Activated naive CD4-positive, alpha-beta T cell treated with anti-CD3 and anti-CD28 coated beads, Interleukin-2, amount 10 ng/mL, durations not matched to agents 7 days and 5 days (primary cell): ENCODE measurements at places on chromosomes 3 and 15.

DNA sequence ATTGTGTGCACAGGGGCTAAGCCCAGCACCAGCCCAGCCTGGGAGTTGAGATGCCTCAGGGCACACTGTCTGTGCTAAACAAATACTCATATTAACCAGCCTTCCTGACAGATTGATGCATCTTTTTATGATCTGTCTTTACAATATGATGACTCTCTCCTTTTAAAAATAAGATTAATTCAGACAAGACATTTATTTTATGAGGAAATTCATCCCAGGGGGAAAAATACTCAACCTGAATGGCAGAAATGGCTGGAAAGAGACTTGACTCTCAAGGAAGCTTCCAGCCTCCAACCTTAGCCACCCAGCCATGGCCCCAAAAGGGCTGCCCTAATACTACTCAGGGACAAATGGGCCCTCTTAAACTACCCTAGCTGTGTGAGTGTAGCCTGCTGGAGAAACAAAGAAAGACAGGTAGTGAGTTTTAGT lies 46.9 kb downstream of the NOX5 start:
- H3K4me1 ChIP-seq = peaks cover 25% of the 10 kb centered on the region
- no peak overlapping the region for H3K27ac ChIP-seq
- H3K36me3 ChIP-seq = no peaks in the 10 kb centered on the region
- no peak overlapping the region for H3K4me3 ChIP-seq
- peaks cover 10% of the 10 kb centered on the region for H3K27me3 ChIP-seq

GRCh38 chr15:73629798-73630429 lies 3.3 kb downstream of the NPTN start:
- H3K4me1 ChIP-seq = peaks cover 32% of the 10 kb centered on the region
- H3K27ac ChIP-seq = no peak overlapping the region
- H3K4me3 ChIP-seq = no peak overlapping the region
- DNase-seq = no peak
- H3K27me3 ChIP-seq = peaks cover 10% of the 10 kb centered on the region

DNA sequence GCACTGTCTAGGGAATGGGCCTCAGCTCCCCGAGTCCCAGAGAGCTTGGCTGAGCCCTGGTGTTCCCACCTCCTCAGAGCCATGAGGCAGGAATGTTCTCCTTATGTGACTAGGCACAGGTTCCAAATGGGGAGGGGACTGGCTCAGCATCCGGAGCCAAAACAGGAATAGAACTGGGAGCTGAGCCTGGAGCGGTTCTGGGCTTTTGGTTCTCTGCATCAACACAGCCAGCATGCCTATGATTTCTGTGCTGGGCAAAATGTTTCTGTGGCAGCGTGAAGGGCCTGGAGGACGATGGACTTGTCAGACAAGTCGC lies at the start of gene FAM131A:
FAM131A (plus strand) TSS at position 202 of the 316 bp plus-strand sequence; CDS start at position 233, 31 bp downstream.
- peak within 1 kb of the TSS; percentile 81 for H3K27ac ChIP-seq
- peaks cover 46% of the 10 kb centered on the region for H3K4me1 ChIP-seq
- H3K27me3 ChIP-seq = peaks cover 10% of the 10 kb centered on the region
- H3K4me3 ChIP-seq = peak within 1 kb of the TSS; percentile 83

GRCh38 chr3:39230453-39230852 lies 38.1 kb upstream of the XIRP1 start:
- peaks cover 54% of the 10 kb centered on the region for H3K27me3 ChIP-seq
- H3K4me1 ChIP-seq = peaks cover 32% of the 10 kb centered on the region
- no peak overlapping the region for H3K4me3 ChIP-seq
- H3K36me3 ChIP-seq = peaks cover 3% of the 10 kb centered on the region

- H3K4me1 ChIP-seq = peaks cover 91% of the 10 kb centered on the region
- H3K27me3 ChIP-seq = no peaks in the 10 kb centered on the region
- no peak overlapping the region for H3K4me3 ChIP-seq
- peaks cover 92% of the 10 kb centered on the region for H3K36me3 ChIP-seq
- peak overlapping the region; percentile 94 for H3K27ac ChIP-seq
Observed at GRCh38 chr3:16316847-16317560, 52.0 kb downstream of the OXNAD1 start.

GRCh38 chr15:82995938-82996337 lies 9.9 kb downstream of the RAMAC start:
- no peak for DNase-seq
- H3K27ac ChIP-seq = no peak overlapping the region
- no peak overlapping the region for H3K4me3 ChIP-seq
- peaks cover 5% of the 10 kb centered on the region for H3K36me3 ChIP-seq
- no peaks in the 10 kb centered on the region for H3K27me3 ChIP-seq

GRCh38 chr15:66241087-66241907 lies 12.3 kb downstream of the MEGF11 start:
- DNase-seq = no peak
- H3K4me1 ChIP-seq = no peaks in the 10 kb centered on the region
- peaks cover 47% of the 10 kb centered on the region for H3K27me3 ChIP-seq
- no peak overlapping the region for H3K27ac ChIP-seq

- no peak overlapping the region for H3K4me3 ChIP-seq
- H3K36me3 ChIP-seq = no peaks in the 10 kb centered on the region
- H3K4me1 ChIP-seq = no peaks in the 10 kb centered on the region
- H3K27me3 ChIP-seq = no peaks in the 10 kb centered on the region
Observed at GRCh38 chr3:95162794-95163193, 1099.9 kb downstream of the NSUN3 start.

- no peaks in the 10 kb centered on the region for H3K36me3 ChIP-seq
- H3K27ac ChIP-seq = no peak overlapping the region
- DNase-seq = no peak
Observed at GRCh38 chr3:190099099-190099498, 21.6 kb downstream of the P3H2 start.

DNA sequence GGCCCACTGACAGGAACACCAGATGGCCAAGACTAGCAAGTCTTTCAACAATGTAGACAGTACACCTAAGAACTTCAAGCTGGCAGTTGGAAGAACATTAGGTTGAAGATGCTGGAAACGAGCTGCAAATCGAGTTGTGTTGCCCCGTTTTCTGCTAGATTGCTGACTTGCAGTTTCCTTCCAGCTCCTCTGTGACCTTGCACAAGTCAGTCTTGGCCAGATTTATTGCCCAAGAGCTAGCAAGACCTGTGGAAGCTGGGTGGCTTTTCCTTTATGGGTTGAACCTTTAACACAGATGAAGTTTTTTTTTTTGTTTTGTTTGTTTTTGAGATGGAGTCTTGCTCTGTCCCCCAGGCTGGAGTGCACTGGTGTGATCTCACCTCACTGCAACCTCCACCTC lies 2.9 kb upstream of the RBM6 start:
- peaks cover 4% of the 10 kb centered on the region for H3K27me3 ChIP-seq
- no peak overlapping the region for H3K4me3 ChIP-seq
- no peak for DNase-seq

DNA sequence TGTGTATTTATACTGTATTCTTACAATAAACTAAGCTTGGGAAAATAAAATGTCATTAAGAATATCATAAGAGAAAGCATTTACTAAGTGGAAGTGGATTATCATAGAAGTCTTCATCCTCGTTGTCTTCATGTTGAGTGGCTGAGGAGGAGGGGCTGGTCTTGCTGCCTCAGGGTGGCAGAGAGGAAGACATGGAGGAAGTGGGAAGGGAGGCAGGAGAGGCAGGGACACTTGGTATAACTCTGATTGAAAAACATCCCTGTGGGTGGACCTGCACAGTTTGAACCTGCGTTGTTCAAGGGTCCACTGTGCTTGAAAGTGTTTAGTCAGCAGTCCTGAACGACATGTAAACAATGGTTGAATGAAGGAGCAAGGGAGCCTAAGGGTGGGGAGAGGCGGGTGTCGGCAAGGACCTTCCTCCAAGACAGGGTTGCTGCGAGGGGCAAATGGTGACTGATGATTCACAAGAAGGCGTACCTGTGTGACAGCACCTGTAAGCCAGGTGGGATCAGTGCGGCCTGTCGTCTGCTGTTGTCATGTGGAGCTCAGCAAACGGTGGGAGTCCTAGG lies 103.8 kb upstream of the KLF13 start:
- H3K27me3 ChIP-seq = peaks cover 28% of the 10 kb centered on the region
- H3K27ac ChIP-seq = no peak overlapping the region
- DNase-seq = no peak
- H3K36me3 ChIP-seq = peaks cover 4% of the 10 kb centered on the region

- no peaks in the 10 kb centered on the region for H3K36me3 ChIP-seq
- no peak overlapping the region for H3K27ac ChIP-seq
- DNase-seq = no peak
- H3K4me1 ChIP-seq = no peaks in the 10 kb centered on the region
Observed at GRCh38 chr3:154864947-154865346, 215.2 kb upstream of the MME start.

GRCh38 chr3:85360742-85361387 lies 402.1 kb downstream of the CADM2 start:
- H3K27ac ChIP-seq = no peak overlapping the region
- H3K4me3 ChIP-seq = no peak overlapping the region
- no peaks in the 10 kb centered on the region for H3K36me3 ChIP-seq
- no peaks in the 10 kb centered on the region for H3K27me3 ChIP-seq

DNA sequence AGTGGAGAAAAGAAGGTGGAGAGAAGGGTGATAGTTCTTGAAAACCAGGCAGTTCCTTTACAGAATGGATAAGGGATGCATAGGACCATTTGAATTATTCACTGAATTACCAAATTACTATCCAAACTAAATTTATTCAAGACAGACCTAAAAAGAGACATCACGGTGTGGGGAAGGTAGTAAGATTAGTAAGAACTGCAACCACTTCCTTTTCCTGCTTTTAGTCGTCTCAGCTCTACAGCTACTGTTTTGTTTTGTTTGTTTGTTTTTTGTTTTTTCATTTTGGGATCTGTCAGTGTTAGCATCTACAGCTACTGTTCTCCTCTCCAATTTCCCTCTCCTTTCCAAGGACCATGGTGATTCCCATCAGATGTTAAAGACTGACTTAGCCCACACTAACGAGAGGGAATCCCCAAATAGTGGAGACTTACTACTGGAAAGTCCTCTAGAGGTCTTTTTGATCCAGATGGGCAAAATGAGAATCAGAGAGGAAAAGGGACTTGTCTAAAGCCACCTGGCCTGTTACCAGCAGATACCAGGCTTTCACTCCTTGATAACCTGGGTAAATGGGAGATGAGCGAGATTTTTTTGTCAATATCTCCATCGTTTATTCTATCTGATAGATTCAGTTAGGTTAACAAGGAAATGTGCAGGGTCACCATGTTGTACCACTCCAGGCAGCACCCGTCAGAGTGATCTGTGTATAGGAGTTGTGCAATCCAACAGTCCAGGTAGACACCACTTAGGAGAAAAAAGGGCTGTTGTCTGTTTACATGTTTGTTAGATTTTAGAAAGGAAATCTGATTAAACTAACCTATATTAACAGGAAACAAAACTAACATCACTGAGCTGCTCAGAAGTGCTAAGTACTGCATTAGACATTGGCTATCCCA lies 6.0 kb downstream of the HCLS1 start:
- H3K4me1 ChIP-seq = peaks cover 80% of the 10 kb centered on the region
- H3K27me3 ChIP-seq = no peaks in the 10 kb centered on the region
- peak overlapping the region; percentile 87 for H3K27ac ChIP-seq
- no peak for DNase-seq
- H3K4me3 ChIP-seq = peak overlapping the region; percentile 22
- H3K36me3 ChIP-seq = peaks cover 79% of the 10 kb centered on the region

- H3K4me1 ChIP-seq = peaks cover 26% of the 10 kb centered on the region
- no peak overlapping the region for H3K4me3 ChIP-seq
- no peak overlapping the region for H3K27ac ChIP-seq
Observed at GRCh38 chr15:77416954-77417353, 3.0 kb downstream of the PEAK1 start.

DNA sequence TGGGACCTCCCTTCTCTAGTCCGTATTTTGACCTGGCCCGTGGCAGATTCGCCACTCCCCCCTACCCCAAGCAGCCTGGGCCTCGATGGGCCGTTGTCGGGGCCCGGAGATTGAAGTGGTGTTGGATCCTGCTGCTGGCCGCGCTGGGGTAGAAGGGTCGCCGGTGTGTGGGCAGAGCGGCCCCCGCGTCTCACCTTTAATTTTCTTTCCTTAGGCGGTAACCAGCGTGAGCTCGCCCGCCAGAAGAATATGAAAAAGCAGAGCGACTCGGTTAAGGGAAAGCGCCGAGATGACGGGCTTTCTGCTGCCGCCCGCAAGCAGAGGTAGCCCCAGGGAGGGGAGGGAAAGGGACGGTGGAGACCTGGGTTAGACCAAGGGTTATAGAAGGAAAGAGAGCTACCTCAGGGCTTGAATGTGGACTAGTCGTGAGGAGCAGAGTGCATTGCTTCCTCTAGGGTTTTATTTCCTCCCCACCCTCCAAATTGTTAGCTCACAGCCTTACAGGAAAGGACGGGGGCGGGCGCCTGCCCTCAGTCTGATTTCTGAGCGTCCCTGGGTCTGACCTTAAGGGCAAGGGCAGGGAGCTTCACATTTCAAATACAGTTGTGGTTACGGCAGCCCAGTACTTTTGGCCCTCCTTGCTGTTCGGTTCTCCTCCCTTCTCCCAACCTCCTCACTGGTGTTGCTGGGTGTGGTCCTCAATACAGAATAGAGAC lies 799 bp downstream of the SERF2 start:
- no peaks in the 10 kb centered on the region for H3K27me3 ChIP-seq
- peak; percentile 51 for DNase-seq
- H3K27ac ChIP-seq = peak overlapping the region; percentile 97
- H3K4me3 ChIP-seq = peak overlapping the region; percentile 95

- peak overlapping the region; percentile 42 for H3K4me3 ChIP-seq
- H3K27me3 ChIP-seq = peaks cover 99% of the 10 kb centered on the region
- DNase-seq = no peak
- H3K4me1 ChIP-seq = peaks cover 43% of the 10 kb centered on the region
Observed at GRCh38 chr3:158103081-158103886, 2.9 kb downstream of the SHOX2 start.

DNA sequence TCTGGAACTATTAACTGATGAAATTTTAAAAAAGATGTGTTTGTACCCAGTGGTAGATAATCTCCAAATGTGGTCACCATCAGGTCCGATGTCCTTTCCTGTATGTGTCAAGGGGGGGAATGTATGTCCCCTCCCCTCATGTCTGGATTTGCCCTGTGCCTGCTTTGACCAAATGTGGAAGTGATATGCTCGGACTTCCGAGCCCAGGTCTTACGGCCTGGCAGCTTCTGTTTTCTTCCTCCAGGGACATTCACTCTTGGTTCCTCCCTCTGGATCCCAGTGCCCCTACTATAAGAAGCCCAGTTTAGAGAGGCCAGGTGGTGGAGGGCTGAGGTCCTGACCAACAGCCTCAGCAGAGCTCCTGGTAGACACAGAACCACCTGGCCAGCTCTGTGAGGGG lies 75.5 kb downstream of the CCR1 start:
- H3K4me3 ChIP-seq = no peak overlapping the region
- H3K27me3 ChIP-seq = peaks cover 14% of the 10 kb centered on the region
- H3K27ac ChIP-seq = no peak overlapping the region
- peaks cover 24% of the 10 kb centered on the region for H3K4me1 ChIP-seq

DNA sequence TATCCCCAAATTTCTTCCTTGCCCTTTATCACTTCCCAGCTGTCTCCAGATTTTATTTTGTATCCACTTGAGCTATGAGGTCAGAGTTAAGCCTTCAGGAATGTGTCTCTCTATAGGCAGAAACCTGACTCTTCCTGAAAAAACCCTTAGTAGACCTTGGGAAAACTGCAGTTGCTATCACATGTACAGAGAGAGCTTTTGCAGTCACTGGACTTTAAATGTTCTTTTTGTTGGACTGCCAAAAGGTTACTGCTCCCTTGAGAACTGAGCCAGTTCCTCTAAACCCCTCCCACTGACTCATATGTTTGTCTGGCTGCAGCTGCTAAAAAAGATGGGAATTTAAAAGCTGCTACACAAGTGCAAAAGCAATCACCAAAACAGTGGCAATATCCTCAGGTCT lies 169.1 kb upstream of the CCDC54 start:
- no peak overlapping the region for H3K4me3 ChIP-seq
- H3K36me3 ChIP-seq = no peaks in the 10 kb centered on the region
- peaks cover 3% of the 10 kb centered on the region for H3K4me1 ChIP-seq
- DNase-seq = no peak
- peaks cover 4% of the 10 kb centered on the region for H3K27me3 ChIP-seq
- no peak overlapping the region for H3K27ac ChIP-seq
